Cardiac muscle cell (in vitro differentiated cells and primary cell): ENCODE measurements at places on chromosomes 6 and 20.
A peak's percentile ranks its signal among the peaks of the same experiment; 100 is the strongest.

GRCh38 chr6:152124429-152125074, 317.1 kb downstream of the ESR1 start:
- peak; percentile 77 for DNase-seq

GRCh38 chr6:15337582-15337981, 91.7 kb downstream of the JARID2 start:
- DNase-seq, result no peak

GRCh38 chr6:144736763-144737162, 451.6 kb downstream of the UTRN start:
- no peak for DNase-seq

DNA sequence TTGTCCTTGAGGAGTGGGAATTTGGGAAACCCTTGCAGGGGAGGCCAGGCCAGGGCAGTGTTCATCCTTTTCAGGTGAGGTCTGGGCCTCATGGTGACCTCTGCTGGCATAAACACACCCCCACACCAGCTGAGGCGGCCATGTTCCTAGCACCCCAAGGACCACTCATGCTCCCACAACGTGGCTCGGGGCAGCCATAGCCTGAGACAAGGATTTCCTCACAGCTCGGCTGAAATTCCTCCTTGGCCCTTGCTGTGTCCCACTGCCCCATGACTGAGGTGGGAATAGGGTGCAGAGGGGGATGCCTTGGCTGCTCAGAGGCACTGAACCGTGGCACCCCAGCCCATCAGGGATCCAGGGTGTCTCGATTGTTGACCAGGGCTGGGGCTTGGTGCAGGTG, 27.3 kb upstream of the SPDEF start:
- no peak for DNase-seq

DNA sequence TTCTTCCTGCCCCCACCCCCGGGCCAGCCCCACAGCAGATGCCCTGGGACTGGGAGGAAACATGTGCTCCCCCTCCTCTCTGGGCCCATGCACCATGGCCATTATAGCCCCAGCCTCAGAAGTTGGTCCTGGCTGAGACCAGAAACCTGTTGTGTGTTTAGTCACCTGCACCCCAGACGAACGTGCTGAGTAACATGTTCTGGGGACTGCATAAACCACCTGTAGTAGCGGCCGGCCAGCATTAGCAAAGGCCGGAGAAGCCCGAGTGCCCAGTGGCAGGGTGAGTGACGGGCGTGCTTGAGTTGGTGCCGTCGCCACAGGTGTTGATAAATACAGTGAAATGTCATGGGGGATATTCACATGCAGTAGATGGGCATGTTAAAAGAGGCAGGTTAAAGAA, 73.9 kb downstream of the TCP11 start:
- no peak for DNase-seq

- no peak for DNase-seq
Measured at GRCh38 chr6:160137130-160137988, 15.7 kb downstream of the SLC22A1 start.

DNA sequence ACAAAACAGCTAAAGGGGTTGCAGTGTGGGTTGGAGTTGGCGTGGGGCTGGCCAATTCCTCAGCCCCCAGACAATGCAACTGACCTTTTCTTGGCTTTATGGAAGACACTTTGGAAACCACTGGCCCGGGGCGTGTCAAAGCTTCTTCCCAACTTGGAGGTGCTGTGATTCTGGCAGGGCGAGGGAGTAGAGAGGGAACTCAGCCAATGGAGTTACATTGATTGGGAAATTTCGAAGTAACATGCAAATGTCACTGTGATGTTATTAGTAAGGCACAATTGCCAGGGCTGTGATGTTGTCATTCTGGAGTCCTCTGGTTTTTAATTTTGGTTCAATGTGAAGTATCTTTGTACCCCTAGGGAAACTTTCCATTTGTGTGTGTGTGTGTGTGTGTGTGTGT, 41.5 kb upstream of the EPB41L1 start:
- no peak for DNase-seq

DNA sequence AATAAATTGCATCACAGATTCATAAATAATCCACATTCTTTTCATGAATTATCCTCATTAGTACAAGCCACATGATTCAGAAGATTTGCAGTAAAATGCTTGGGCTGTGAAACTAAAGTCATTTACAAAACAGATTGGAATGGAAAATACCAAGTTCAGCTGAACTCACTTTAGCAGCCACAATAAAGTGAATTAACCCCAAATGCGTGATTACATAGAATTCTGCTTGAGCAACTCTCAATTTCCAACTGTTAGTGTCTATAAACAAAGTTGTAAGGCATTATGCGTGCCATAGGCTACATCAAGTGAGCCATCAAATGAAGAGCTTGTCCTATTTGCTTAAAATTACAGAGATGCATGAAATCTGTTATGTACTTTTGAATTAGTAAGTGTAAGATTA, 60.4 kb upstream of the GFRAL start:
- DNase-seq, result no peak

GRCh38 chr6:15330174-15330944, 84.5 kb downstream of the JARID2 start:
- DNase-seq, result no peak

GRCh38 chr6:113562248-113562647, 294.9 kb upstream of the MARCKS start:
- no peak for DNase-seq

DNA sequence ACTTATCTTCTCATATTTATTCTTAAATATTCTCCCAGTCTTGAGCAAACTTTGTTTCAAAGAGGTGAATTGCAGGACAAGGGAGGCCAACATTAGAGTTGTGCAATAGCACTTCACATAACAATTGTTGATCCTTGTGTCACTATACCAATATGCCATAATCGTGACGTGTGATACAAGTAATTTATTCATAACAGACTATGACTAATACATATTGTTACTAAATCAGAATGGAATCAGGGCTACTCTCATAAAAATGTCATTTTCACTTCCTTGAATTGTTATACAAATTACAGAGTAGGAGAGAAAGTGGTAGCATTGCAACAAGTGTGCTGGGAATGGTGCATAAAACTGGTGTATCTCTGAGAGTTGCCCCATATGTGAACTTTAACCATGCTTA, 37.2 kb upstream of the PLCB1 start:
- DNase-seq, result no peak

- DNase-seq, result peak; percentile 54
Measured at GRCh38 chr6:135145063-135145800, 35.9 kb upstream of the MYB start.

- no peak for DNase-seq
Measured at GRCh38 chr6:148501178-148501590, 158.5 kb downstream of the SASH1 start.

GRCh38 chr6:86535100-86535499, 402.2 kb upstream of the HTR1E start:
- DNase-seq, result no peak

GRCh38 chr20:22776369-22776768, 192.0 kb upstream of the FOXA2 start:
- DNase-seq, result no peak

DNA sequence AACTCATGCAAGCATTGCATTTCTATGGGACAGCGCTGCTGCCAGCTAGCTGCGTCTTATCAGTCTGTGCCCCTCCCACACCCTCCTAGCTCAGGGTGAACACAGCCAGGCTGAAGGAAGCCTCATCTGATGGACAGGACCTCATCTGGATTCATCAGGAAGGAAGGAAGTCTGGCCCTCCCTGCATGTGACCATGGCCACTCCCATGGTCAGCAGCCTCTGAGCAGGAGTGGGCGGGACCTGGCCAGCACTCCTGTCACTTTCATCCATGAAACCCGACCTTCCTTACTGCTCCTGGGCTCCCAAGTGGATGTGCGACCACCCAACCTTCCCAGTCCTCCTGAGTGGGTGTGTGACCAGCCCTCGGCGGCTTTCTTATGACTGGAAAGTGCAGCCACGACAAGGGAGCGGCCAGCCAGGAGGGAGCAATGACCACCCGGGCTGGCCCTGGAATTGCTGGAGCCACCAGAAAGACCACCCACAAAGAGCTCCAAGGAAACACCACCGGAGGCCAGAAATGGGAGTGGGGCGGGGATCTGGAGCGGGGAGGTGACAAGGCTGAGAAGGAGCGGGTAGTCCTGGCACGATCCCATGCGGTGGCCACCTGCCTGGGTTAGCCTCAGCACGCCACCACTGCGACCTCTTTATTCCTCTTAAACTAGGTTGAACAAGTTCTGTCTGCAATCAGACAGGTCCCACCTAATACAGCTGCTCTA, 241.2 kb downstream of the TTLL2 start:
- peak; percentile 80 for DNase-seq

- no peak for DNase-seq
Measured at GRCh38 chr6:132143258-132143657, 192.1 kb upstream of the CCN2 start.

- DNase-seq, result peak; percentile 19
Measured at GRCh38 chr6:129133770-129134192, 250.8 kb downstream of the LAMA2 start.

- no peak for DNase-seq
Measured at GRCh38 chr20:2179233-2179580, 77.6 kb downstream of the STK35 start.

- DNase-seq, result peak; percentile 69
Measured at GRCh38 chr20:53643031-53643832, 49.6 kb upstream of the ZNF217 start.

GRCh38 chr6:9186148-9186547, 750.8 kb upstream of the SLC35B3 start:
- DNase-seq, result no peak

DNA sequence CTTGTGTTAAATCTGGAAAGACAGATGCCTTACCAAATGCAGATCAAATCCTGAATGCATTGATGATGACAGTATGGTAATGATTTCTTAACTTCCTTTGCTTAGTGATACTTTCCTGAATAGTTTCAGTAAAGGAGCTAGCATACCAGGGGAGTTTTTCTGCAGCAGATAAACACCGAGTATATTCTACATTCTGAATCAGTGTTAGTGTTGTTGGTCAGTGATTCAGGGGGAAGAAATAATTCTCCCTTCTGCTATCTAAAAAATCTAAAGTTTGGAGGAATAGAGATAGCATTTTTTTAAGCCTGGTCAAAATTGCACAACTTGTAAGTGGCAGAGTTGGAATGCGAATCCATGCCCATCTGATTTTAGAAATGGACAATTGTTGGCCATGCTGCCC, 512.2 kb upstream of the MARCKS start:
- DNase-seq, result no peak

GRCh38 chr6:107811591-107812218, 12.4 kb downstream of the SCML4 start:
- DNase-seq, result no peak

- DNase-seq, result no peak
Measured at GRCh38 chr20:44129911-44130718, 56.9 kb downstream of the JPH2 start.

- peak; percentile 19 for DNase-seq
Measured at GRCh38 chr6:107801173-107801886, 22.8 kb downstream of the SCML4 start.

DNA sequence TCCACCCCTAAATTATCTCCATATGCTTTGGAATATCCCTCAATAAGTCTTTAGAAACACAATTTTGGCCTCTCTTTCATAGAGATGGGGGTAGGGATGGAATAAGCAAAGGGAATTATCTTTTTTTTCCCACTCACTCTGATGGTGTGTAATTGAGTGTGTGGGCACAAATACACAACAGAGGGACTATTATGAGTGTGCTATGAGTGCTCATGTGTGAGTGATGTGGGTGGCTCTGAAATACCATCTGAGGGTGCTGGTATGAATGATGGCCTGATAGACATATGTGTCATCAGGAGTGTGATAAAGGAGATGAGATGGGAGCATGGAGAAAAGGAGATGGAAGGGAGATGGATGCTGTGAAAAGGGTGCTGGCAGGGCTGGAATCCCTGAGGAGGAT, 35.6 kb downstream of the GSS start:
- DNase-seq, result no peak

GRCh38 chr6:31479151-31479932, 18.6 kb upstream of the MICB start:
- no peak for DNase-seq

GRCh38 chr6:71886184-71887005, at the start of gene RIMS1:
Gene RIMS1 (plus strand): TSS chr6:71886550. CDS start chr6:71887024, 474 bp downstream.
- peak; percentile 63 for DNase-seq

GRCh38 chr6:34570066-34570833, 14.1 kb upstream of the SPDEF start:
- DNase-seq, result no peak

DNA sequence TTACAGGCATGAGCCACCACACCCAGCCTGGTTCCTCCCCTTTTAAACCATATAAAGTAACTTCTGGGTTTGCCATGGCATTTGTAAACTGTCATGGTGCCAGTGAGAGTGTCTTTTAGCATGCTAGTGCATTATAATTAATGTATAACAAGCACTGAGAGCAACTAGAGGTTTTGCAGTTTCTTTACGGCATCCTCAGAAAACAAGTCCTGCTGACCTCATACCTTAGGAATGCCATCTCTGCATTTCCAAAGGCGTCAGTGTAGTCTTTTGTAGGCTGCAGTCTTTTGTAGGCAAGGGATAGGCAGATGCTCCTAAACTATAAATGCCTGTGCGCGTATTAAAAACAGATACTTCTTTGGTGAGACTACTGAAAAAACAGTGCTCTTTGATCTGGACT, 75.0 kb upstream of the EZR start:
- no peak for DNase-seq

- no peak for DNase-seq
Measured at GRCh38 chr20:57633945-57634491, 13.8 kb upstream of the ZBP1 start.

- no peak for DNase-seq
Measured at GRCh38 chr6:16657768-16658167, 103.5 kb downstream of the ATXN1 start.

- no peak for DNase-seq
Measured at GRCh38 chr6:11367638-11368199, 135.3 kb upstream of the NEDD9 start.

DNA sequence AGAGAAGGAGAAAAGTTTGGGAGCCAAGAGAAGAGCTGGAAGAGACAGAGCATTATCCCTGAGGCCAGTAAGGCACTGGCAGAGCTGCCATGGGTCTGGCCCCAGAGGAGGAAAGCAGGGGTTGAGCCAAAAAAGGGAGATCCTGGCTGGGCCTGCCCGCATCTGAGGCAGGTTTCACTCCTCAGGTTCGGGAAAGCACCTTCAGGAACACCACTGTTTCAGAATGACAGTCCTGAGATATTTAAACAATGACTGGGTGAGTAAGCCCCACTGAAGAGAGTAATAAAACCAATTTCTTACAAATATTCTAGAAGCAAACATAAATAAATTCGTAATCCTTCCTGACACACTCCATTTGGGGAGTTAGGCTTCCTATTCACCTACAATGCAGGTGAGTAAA, 152.2 kb downstream of the BACH2 start:
- no peak for DNase-seq

- DNase-seq, result no peak
Measured at GRCh38 chr20:49976542-49976941, 6.2 kb upstream of the SNAI1 start.
